ENCODE measurements at places on chromosomes 13 and 19.
A peak's percentile ranks its signal among the peaks of the same experiment; 100 is the strongest.

- peak; percentile 93 for DNase-seq
These were observed at the start of gene CLPTM1 for GRCh38 chr19:44954649-44955504. TSS of gene CLPTM1 (plus strand) at chr19:44955380. CDS start at chr19:44955396, 16 bp downstream.

GRCh38 chr13:93505104-93505952 lies 278.7 kb downstream of the GPC6 start:
- DNase-seq, result no peak

DNA sequence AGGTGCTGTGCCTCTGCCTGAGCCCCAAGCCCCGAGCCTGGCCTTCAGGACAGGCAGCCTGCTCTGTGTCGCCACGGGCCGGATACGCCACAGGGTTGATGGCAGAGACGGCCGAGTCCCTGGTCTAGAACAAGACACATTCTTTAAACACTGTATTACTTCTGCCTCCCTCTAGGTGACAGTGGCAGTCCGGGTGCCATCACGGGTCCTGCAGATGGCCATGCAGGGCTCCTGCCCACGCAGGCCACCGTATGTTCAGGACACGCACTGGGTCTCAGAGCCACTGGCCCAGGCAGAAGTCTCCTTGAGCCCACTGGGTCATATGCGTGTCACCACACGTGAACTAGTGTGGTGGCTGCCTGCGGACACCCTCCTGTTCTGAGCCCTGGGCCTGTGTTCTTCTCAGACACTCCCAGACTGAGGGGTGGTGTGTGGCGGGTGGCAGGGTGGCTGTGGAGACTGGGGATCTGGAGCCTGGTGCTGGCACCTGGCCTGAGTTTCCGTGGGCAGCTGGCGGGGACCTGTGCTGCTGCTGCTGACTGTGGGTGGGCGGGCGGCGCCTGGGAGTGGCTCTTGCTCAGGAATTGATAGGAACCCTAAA lies 4.4 kb downstream of the PLEKHJ1 start:
- DNase-seq, result no peak

DNA sequence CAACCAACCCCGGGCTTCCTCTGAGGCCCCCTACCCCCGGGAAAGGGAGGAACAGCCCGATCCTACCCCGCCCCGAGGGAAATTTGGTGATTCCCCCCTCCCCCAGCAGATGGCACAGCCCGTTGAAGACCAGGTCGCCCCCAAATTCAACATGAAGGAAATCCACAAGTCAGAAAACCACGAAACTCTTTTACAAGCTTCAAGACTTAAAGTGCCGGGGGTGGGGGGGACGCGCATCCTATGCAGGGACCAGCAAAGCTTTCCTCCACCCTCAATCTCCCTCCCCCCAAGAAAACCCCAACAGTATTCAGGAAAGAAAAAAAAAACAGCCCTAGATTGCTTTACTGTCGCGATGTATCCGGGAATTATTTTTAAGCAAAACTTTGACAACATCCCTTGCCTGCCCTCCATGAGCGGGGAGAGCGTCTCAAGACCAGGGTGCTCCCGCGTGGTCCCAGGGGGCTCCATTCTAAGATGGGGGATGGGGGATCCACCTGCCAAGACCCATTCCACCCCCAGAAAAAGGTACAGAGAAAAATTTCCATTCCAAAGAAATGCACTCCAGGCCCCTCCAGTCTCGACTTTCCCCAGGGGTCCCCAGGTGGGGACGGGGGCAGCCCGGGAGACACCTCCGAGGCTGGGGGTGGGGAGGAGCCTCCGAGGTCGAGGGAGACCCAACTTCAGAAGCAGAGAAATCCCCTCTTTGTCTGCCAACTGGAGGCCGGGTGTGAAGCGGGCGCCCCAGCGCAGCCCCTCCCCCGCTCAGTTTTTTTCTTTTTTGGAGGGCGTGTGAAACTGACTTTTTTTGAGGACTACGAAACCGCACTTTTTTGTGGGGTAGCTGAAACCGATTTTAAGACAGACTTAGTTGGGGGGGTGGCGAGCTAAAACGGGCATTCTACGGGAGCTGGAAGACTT lies 1.5 kb downstream of the TCF3 start:
- DNase-seq, result no peak

- no peak for DNase-seq
These were observed 20.8 kb upstream of the EPHX3 start for GRCh38 chr19:15253061-15253460.

GRCh38 chr19:43682824-43683661 lies 13.1 kb upstream of the PLAUR start:
- DNase-seq, result no peak

DNA sequence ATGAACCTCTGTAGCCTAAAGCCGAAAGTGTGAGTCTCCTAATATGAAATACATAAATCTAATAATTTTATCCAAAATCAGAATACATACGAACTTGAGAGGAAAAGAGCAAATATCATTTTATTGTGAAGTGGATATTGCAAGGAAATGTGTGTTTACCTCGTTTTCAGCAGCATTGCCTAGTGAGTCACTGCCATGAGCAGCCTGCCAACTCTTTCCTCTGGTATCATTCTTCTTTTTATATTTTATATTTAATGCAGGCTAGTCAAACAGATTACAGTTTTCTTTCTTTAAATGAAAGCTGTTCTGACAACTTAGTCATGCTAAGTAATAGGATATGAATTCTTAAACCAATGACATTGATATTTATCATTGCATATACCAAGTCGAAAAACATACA lies 44.2 kb downstream of the EDNRB start:
- DNase-seq, result no peak

GRCh38 chr13:102267191-102267590 lies 134.7 kb downstream of the FGF14 start:
- DNase-seq, result no peak

DNA sequence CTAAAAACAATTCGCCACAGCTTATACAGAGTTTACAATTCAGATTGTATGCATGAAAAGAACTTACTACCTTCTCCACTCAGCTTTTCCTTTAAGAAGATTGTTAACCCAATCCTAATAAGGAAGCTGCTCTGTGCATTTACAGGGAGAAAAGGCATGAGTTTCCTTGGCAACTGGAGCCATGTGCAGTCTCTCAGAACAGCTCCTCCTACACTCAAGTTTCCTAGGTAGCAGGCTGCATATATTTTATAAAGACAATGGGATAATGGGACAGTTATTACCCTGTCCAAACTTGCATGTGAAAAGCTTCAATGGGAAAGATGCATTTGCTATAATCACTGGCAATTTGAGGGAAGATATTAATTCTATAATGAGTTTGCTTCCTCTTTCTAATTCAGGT lies 125.5 kb upstream of the TRPC4 start:
- DNase-seq, result no peak

DNA sequence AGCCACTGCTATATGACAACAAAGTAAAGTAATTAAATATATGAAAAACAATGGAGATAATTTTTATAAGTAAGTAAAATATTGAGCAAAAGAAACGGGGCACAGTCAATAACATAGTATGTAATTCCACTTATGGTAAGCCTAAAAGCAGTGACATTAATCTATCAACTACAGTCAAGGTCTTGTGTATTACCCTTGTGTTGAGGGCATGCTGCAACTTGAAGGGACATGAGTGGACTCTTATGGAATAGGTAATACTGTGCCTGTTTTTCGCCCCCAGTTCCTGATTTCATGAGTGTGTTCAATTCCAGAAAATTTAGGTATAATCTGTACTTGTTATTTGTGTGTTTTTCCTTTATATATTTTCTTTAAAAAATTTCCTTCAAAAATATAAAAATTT lies 201.3 kb upstream of the SLITRK6 start:
- no peak for DNase-seq

- peak; percentile 73 for DNase-seq
These were observed 573 bp downstream of the KATNAL1 start for GRCh38 chr13:30306762-30307193.

DNA sequence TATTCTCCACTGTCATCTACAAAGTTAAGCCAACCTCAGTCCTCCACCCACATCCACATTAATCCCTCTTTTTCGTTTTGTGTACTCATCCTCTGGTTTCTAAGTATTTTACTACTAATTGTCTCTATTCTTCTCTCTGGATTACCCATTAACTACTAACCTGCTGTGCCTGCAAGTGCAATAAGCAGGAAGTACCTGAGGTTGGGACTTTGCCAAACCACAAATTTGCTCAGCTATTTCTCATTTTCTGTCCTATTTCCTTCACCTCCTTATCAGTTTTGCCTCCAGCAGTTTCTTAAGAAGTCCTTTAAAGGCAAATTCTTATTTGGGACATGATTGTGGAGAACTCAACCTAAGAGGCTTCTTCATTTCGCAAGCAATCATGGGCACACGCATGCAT lies 1708.9 kb downstream of the SLITRK5 start:
- DNase-seq, result no peak

DNA sequence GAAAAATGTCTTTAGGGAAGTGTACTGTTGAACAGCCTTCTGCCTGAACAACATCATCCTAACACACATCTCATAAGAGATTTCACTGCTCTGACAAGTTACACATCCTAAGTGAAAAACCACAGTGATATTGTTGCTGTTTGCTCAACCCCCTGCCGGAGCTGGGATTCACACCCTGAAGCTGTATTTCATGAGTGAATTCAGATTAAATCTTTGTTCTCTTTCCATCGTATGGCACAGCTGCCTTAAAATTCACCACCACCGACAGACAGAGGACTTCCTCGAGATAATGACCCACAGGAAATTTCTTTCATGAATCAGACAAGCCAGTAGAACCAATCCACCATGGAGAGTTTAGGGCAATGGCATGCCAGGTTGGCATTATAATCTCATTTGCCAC lies 280.8 kb downstream of the DCT start:
- DNase-seq, result no peak

- DNase-seq, result peak; percentile 67
These were observed 781 bp downstream of the QPCTL start for GRCh38 chr19:45693106-45693788.

DNA sequence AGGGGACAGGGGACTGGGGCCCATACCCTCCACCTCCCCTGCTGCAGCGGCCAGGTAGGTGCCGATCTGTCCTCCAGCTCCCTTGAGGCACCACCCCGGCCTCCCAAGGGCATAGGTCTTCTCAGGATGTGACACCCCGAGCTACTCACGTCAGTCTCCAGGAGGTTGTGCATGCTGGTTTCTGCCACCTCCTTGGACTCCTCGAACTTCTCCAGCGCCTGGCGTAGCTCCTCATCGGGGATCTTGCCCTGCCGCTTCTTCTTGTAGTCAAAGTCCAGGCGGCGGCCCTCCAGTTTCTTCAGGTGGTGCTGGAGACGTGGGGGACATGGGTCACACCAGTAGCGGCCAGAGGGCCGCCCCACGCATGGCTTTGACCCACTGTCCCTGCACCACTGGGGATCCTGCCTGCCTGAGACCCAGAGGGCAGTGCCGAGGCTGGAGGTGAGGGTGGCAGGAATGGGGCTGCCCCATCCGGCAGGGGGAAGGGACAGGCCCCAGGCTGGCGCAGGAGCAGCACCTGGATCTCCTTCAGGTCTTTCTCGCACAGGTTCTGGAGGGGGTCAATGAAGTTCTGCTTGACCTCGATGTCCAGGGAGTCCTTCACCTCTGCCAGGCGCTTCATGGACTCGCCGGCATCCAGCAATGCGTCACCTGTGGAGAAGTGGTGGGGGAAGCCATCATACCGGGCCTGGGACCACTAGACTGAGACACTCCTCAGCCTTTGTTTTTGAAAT lies 20.4 kb downstream of the MPND start:
- DNase-seq, result no peak

GRCh38 chr13:51645154-51645650 lies 60.9 kb downstream of the WDFY2 start:
- DNase-seq, result no peak

DNA sequence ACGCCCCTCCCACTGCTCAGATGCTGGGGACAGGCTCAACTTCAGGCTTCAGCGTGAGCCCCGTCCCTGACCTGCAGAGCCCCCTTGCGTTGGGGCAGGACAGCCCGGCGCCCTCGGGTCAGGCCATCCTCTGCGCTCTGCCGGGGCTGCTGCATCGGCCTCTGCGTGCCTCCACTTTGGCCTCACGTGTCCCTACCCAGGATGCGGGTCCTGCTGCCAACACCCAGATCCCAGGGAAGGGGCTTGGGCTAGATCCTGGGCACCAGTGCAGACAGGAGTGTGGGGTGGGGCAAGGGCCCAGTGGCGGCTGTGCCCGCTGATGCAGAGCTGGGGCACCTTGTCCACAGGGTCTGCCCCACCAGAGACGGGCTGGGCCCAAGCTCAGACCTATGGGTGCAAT lies 13.0 kb downstream of the CBARP start:
- DNase-seq, result no peak

GRCh38 chr13:81686877-81687276 lies 1346.0 kb upstream of the SPRY2 start:
- no peak for DNase-seq

DNA sequence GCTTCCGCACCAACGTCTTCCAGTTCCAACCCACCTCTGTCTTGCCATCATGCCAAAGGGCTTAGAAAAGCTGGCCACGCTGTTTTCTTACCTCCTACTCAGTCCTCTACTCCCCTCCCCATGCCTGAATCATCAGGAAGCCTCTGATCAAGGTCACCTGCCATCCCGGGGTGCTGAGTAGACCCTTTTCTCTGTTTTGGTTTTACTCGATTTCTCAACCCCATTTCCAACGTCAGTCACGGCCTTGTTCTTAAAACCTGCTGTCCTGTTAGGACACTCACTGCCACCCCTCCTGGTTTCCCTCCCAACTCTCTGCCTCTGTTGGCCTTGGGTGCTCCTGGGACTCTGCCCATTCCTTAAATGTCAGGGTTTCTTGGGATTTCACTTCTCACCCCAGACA lies 350.1 kb downstream of the FOXO1 start:
- DNase-seq, result no peak

GRCh38 chr13:97385854-97386253 lies 48.1 kb upstream of the RAP2A start:
- DNase-seq, result no peak

- no peak for DNase-seq
These were observed 7.9 kb upstream of the ARHGAP33 start for GRCh38 chr19:35767288-35768081.

GRCh38 chr13:64457976-64458375 lies 2772.2 kb downstream of the PCDH9 start:
- no peak for DNase-seq

- no peak for DNase-seq
These were observed 6.1 kb downstream of the MKNK2 start for GRCh38 chr19:2044709-2045500.

DNA sequence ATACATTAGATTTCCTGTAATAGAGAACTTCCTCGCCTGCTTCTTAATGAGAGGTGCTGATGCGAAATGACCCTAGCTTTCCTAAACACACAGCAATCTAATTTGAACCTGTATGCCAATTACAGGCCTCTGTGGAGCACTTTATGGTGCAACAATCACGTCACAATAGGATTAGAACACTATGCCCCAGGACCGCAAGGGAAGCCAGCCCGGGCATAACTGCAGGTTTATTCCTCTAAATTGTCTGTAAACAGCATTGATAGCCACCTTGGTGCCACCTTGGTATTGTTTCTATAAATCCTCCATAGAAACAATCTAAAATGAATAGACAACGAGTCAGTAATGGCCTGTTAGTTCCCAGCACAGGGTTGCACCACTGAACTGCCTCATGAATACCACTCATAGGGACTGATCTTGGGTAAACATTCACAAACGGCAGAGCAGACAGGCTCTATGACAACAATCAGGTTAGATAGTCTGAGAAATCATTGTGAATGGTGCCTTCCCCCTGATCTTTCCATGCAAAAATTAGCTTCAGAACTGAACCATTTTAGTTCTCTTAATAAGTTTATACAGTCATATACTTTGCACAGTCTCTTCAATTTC lies 182.5 kb upstream of the OBI1 start:
- no peak for DNase-seq

All from GM12892 (cell line).